ENCODE measurements at places on chromosomes 3 and 15.
A peak's percentile ranks its signal among the peaks of the same experiment; 100 is the strongest.

GRCh38 chr3:52925405-52926313, 28.3 kb upstream of the STIMATE start:
- DNase-seq: no peak

- DNase-seq: no peak
These were observed 18.6 kb upstream of the SLC41A3 start for GRCh38 chr3:126102530-126102951.

DNA sequence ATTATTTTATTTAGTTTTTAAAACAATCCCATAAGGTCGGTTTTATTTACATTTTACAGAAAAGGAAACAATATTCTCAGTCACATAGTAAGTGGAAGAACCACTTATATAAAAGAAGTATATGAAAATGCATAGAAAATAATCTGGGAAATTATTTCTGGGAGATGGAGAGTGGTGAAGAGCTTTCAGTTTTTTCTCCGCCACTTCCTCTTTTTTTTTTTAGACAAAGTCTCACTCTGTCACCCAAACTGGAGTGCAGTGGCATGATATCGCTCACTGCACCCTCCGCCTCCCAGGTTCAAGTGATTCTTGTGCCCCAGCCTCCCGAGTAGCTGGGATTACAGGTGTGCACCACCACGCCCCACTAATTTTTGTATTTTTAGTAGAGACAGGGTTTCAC, 21.2 kb downstream of the RAD51 start:
- no peak for DNase-seq

DNA sequence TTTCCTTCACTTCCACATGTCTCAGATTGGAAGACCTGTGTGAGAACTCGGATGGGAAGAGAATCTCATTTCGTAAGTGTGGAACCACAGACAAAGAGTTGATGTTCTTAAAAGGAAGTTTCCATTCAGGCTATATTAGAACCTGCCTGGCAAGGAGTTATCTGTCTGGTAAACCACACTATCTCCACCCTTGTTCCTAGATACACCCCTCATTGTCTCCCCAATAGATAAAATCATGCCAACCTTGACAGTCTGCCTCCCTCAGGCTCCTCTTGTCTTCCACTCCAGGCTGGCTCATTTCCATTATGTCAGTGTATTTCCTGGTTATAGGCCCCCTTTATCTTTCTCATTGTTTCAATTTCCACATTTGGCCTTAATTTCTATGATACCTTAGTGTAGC, 89.2 kb downstream of the TMEM108 start:
- DNase-seq: no peak

- no peak for DNase-seq
These were observed 79.6 kb downstream of the DHX36 start for GRCh38 chr3:154244644-154245043.

GRCh38 chr3:108946292-108947285, 7.1 kb downstream of the GUCA1C start:
- DNase-seq: peak; percentile 58

DNA sequence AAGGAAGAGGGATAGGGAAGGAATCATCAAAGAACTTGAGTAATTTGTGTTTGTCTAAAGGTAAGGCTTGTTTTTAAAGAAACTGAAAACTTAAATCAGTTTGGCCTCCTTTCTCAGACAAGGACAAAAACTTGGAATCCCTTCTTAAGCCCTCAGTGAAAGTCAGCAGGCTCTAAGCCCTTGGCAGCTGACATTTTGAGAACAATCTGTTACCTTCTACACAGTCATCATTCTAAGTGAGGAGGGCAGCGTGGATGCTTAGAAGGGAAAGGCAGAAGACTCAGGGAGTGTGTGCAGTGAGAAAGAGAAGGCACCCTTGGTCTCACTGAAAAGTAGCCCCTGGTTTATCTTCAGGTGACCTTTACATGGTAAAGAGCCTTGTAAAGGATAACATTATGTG, 10.8 kb downstream of the HSPBAP1 start:
- no peak for DNase-seq

DNA sequence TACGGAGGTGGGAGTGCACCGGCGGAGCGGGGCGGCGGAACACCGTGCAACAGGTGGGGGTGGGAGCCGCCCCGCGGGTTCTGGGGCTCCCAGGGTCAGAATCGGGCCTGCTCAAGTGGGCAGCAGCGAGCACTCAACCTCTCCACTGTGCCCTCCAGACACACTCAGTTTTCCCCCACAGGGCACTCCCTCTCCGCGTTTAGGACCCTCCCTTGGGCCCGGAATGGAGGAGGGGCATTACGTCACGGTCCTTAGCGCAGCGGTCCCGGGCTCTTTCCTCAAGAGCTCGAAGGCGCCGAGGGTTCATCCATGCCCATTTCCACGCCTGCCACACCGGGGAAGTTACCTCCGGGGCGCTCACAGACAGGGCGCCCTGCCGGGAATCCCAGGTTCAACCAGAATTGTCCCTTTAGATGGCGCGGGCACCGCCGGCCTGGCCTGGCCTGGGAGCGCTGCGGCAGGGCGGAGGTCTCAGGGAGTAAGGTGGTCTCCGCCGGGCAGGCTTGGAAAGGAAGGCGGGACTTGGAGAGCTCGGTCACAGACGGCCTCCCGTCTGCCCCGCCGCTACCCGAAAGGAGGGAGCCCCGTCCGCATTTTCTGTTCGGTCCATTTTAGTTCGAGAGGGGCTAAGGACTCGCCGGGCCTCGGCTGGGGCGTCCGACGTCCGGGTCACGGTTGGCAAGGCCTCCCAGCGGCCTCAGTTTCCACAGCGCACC, 5.1 kb downstream of the RNU6-1 start:
- no peak for DNase-seq

All from HS-5 (cell line).